Frontal cortex (tissue), 4 donors: ENCODE measurements at places on chromosomes 4 and X. TPM values are rescaled to one million over a fixed set of nuclear protein-coding genes. Genes with fewer than 3 reads are reported as not detected.

The FRG1 gene
- 33.4 TPM for total RNA-seq

- DNase-seq: no peak
Observed at GRCh38 chrX:30181353-30181752, 34.0 kb upstream of the MAGEB2 start.

GRCh38 chr4:19675172-19675811 lies 576.4 kb upstream of the SLIT2 start:
- no peak for DNase-seq

The NXF2 gene
- not detected for total RNA-seq

GRCh38 chr4:163748449-163748848 lies 254.0 kb downstream of the TMA16 start:
- no peak for DNase-seq

- no peak for DNase-seq
Observed at GRCh38 chr4:110617075-110617640, 5.7 kb downstream of the PITX2 start.

The WAS gene
- total RNA-seq: 2.0 TPM

The OTUD6A gene
- total RNA-seq: not detected

DNA sequence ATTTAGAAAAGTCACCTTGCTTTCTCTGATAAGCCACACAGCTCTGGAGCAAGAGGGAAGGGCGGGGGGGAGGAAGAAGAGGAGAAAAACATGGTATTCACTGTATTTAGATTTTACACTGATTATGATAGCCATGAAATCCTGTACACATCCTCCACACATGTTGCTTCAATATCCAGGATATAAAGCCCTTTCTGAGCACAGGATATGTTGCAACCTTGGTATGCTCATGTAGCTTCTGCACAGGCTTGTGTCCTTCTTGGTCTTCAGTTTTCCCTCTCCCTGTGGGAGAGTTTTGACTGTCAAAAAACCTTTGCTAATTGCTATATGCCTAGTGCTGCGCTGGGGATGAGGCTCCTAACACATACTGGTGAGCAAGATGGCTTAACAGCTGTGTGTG lies 61.9 kb upstream of the DAPP1 start:
- no peak for DNase-seq

The DCX gene
- total RNA-seq: 231 TPM

DNA sequence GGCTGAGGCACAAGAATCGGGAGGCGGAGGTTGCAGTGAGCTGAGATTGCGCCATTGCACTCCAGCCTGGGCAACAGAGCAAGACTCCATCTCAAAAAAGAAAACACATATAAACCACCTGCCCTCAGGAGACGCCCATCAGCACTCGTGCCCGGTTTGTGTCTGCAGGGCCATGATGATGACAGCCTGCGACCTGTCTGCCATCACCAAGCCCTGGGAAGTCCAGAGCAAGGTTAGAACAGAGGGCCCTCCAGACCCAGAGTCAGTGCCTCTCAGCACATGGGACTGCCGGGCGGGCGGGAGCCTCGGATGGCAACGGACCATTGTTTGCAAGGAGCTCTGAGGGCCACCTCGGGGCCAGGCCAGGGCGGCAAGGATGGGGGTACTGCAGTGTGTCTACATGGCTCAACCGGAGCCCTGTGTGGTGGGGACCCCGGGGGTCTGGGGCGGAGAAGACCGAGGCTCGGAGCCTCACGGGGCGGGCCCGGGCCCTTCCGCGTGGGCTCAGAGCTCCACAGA lies 9.3 kb downstream of the ATP5ME start:
- no peak for DNase-seq
